Activated T-cell treated with anti-CD3 and anti-CD28 coated beads, Interleukin-2, amount 50 U/mL, for 24 hours (primary cell): ENCODE measurements at places on chromosomes 7 and 10.

DNA sequence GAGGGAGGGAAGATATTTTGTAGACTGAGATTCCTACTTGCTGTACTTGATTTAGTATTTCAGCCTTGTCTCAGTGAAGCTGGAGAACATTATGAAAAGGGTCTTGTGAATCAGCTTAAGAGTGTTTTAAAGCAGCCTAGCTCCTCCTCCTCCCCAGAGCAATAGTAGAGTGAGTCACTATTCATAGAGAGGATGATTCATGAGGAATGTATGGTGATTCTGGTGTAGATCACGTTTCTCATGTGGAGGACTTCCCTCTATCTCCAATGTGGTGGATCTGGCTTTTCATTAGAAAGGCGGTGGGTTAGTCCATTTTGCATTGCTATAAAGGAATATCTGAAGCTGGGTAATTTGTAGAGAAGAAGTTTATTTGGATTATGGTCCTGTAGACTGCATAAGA lies 340.1 kb upstream of the CHRM2 start:
- DNase-seq = no peak

DNA sequence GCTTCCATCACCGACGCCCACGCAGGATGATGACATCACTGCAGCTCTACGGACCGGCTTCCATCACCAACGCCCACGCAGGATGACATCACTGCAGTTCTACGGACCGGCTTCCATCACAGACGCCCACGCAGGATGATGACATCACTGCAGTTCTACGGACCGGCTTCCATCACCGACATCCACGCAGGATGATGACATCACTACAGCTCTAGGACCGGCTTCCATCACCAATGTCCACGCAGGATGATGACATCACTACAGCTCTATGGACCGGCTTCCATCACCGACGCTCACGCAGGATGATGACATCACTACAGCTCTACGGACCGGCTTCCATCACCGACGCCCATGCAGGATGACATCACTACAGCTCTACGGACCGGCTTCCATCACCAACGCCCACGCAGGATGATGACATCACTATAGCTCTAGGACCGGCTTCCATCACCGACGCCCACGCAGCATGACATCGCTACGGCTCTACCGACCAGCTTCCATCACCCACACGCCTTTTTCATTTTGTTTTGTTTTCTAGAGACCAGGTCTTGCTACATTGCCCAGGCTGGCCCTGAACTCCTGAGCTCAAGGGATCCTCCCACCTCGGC lies 29.5 kb downstream of the GPER1 start:
- DNase-seq = no peak

GRCh38 chr7:78576236-78576635 lies 777.7 kb downstream of the PHTF2 start:
- no peak for DNase-seq

DNA sequence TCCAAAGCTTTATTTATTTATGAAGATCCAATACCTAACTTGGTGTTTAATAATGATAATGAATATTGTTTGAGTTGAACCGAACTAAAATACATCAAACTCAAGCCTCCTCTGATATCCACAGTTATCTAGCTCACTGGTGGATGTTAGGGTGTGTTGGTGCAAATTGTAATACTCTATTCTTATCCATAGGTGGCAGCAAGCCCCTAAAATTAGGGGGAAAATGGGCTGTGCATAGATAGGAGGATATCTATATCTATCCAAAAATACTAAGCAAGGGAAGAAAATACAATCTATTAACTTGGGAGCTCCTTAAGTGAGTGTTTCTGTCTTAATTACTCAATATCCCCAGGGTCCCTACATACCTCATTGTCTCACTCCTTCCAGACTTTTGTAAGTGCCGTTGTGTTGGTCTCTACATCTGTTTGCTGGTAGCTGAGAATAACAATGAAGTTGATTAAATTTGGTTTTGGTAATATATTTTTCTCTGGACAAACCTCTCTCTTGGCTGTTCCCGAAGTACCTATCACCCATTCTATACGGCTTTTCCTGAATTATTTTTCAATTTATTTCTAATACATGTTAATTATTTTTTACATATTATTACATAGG lies 55.0 kb upstream of the VWDE start:
- no peak for DNase-seq

DNA sequence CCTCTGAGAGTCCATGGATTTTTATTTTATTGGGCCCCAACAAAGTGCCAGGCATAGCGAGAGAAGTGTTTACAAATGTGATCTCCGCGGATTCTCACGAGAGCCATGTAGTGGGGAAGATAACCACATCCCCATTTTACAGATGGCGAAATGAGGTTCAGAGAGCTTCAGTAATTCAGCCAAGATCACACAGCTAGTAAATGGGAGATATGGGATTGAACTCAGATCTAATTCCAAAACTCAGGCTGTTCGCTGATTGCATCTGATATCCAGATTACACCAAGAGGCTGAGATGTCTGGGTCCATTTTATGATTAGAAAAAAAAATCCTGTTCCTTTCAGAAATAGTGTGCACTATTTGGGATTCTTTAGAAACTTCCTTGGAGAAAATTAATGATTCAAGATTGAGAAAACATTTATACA lies 1.3 kb downstream of the FAS start:
- DNase-seq = no peak

GRCh38 chr7:80147543-80148391 lies 13.1 kb downstream of the GNAI1 start:
- DNase-seq = no peak

GRCh38 chr10:78983608-78984007 lies 85.2 kb upstream of the ZMIZ1 start:
- DNase-seq = no peak

DNA sequence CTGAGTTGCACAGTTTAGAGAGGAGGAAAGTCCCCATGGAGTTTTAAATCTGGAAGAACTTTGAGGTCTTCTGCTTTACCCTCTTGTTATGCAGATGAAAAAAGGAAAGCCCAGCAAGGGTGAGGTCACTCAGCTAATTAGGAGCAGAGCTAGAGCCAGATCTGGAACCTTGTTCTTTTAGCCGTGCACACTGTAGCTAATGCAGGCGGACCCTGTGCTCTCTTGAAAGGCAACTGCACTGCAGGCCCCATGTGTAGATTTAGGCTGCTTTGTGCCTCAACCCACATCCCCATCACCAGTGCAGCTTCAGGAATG lies 63.4 kb downstream of the SYPL1 start:
- no peak for DNase-seq

DNA sequence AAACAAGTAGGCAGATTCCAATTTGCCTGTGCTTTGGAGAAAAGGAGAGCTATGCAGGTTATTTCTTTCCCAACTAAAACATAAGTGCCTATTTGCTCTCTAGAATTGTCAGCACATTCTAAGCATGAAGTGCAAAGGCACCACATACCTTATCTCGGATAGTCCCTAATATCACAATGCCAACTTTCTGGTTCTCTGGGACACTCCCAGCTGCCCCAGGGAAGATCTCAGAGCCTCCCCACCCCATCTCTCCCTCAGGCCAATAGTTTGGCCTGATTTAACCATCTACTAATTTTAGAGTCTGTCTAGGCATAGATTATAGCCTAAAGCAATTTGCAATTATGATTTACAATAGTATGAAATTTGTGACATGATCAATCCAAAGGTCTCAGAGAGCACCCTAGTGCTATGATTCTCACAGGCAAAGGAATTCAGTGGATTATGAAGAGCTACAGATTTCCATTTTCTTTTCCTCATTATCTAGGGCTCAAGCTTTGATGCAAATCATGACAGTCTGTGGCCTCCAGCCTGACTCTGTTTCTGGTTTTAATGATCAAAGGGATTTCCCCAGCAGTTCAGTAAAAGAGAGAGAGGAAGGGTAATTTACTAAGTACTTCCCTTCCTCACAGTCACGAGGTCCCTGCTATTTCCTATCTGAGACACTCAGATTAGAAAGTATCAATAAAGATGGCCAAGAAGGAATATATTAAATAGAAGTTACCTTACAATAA lies 29.0 kb upstream of the IL6 start:
- no peak for DNase-seq

GRCh38 chr7:112173568-112173905 lies 32.7 kb downstream of the DOCK4 start:
- no peak for DNase-seq

DNA sequence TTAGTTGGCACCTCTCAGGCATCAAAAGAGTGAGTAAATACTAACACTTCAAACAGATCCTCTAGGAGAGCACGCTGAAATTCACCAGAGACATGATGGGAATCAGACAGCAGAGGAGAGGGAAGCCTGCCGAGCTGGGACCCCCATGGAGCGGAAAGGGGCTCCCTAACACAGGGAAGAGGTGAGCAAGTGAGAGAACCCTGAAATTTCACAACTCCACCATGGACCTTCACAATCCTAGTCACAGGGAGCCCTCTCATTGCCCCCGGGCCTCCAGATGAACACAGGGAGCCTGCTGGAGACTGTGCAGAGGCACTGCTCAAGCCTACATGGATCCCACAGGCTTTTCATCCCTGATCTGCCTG lies 59.2 kb upstream of the ANTXRL start:
- no peak for DNase-seq

GRCh38 chr10:104612571-104613205 lies 28.4 kb upstream of the SORCS3 start:
- no peak for DNase-seq

- DNase-seq = no peak
Measured at GRCh38 chr7:143255564-143255963, 7.7 kb upstream of the GSTK1 start.

DNA sequence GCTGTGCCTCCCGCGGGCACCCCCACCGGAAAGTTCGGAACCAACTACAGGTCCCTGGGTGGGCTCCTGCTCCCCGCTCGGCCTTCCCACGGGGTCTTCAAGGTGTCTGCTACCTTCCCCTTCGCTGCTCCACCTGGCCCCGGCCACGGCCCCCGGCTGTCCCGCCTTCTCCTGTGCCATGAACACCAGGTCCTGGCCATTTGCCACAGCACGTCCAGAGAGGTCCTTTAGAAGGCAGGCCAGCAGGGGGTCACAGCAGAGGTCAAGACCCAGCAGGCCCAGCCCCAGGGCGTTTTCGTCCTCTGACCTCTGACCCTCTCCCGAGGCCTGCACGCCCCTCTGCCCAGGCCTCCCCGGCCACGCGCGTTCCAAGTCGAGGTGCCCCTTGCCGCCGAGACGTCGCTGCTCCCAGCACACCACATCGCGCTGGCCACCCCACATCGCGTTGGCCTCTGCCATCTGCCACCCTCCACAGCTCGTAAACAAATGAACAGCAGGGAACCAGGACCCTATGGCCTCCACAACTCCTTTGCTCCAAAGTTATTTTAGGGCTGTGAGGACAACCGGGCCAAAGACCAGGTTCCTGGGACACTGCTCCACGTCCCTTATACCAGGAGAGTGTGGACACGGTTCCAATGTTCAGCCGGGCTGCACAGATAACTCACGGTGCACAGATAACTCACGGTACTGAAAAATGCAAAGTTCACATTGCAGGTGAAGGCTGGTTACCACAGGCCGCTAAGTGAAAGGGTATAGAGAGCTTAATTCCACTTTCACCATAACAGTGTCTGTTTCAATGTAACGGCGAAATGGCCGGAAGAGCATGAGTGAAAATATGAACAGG lies 74.3 kb downstream of the CFAP46 start:
- DNase-seq = no peak
